ENCODE measurements at places on chromosomes 3 and 15.
A peak's percentile ranks its signal among the peaks of the same experiment; 100 is the strongest.

- no peak for DNase-seq
These were observed 175.8 kb downstream of the VGLL4 start for GRCh38 chr3:11467875-11468274.

DNA sequence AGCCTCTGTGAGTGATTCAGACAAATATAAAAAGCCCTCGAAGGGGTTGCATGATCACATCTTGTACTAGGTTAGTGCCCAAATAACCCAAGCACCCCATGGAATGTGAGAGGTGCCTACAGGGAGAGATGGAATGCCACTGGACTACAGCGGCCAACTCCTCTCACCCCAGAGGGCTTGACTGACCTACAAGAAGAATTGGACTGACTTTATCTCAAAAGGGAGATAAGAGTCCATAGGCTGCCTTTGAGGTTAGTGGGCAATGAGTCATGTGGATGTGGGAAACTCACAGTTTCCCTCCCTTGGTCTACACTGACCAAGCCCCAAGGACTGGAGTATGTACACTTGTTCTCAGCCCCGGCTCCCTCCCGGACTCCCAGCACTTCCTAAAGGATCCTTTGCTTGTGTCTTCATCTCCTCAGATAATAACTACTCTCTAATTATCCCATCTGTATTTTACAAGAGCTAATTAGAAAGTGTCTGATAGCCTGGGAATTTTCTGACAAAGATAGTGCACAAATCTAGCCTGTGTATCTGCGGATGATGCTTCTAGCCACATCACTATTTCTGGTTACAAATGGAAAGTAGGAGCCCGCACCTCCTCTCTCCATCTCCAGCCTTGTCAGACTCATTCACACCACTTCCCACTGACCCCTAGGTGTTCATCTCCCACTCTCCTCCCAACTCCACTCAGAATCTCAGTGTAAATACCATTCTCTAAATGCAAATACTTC is 547.8 kb upstream of the TBL1XR1 start:
- DNase-seq = no peak

DNA sequence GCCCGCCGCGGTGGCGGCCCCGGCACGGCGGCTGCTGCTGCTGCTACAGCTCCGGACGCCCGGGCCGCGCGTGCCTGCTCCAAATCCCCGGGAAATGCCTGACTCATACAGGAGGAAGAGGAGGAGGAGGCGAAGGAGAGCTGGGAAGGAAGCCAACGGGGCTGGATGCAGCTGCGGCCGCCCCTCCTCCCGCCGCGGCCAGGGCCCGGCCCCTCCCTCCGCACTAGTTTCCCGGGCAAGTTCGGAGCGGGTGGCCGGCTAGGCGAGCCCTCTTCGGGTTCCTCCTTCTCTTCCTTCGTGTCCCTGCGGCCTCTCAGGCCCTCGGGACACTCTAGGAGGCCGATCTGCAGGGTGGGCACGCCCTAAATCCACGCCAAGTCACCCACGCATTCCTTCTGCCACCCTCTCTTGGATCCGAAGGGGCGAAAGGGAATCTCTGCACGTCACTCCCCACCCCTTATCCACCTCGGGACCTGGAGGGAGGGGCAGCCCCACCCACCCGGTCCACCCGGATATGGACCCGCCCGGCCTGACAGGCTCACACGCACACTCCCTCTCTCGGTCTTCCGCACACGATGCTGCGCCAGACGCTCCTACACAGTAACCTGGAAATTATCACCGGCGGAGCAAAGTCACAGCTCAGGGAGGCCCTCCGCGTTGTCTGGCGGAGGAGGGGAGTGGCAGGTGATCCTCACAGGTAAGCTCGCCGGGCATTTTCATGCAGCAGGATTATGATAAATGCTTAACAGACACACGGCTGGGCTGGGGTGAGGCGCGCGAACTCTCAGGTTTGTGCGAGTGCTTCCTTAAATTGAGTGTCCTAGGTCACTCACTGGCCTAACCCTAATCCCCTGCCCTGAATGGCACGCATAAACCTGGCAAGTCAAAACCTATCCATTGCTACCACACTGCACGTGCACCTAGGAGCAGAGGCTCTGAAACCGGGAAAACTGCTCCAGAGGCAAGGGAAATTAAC is at the start of the genes OSBPL10 and ZNF860:
OSBPL10 (minus strand) TSS at position 57 of the 976 bp plus-strand sequence. CDS start 83 bp downstream, outside the sequence.
ZNF860 (plus strand) TSS at position 545 of the 976 bp plus-strand sequence. CDS start 7,330 bp downstream, outside the sequence.
- DNase-seq = peak; percentile 97

GRCh38 chr3:50408443-50408944 is 49.2 kb upstream of the TMEM115 start:
- DNase-seq = no peak

GRCh38 chr3:24494618-24495325 is at the start of gene THRB:
THRB (minus strand) TSS chr3:24494850.
- DNase-seq = peak; percentile 52

- DNase-seq = no peak
These were observed 637 bp downstream of the CIP2A start for GRCh38 chr3:108588601-108589000.

DNA sequence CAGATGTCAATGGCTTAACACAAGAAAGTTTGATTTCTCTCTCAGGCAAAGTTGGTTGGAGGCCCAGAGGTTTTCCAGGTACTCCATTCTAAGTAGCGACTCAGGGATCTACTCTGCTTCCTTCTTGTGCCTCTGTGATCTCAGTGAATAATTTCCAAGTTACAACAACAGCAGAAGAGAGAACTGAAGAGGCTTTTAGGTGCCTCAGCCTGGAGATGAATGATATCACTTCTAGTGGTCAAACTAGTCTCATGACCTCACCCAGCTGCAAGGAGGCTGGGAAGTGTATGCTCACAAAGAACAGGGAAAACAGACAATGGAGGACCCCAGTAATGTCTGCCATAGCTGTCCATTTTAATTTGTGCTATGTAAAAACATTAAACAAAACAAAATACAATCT is 4.6 kb upstream of the PRICKLE2 start:
- no peak for DNase-seq

Measured in dermis blood vessel endothelial cell (primary cell).